ENCODE measurements at places on chromosomes 3 and 15.
A peak's percentile ranks its signal among the peaks of the same experiment; 100 is the strongest.

DNA sequence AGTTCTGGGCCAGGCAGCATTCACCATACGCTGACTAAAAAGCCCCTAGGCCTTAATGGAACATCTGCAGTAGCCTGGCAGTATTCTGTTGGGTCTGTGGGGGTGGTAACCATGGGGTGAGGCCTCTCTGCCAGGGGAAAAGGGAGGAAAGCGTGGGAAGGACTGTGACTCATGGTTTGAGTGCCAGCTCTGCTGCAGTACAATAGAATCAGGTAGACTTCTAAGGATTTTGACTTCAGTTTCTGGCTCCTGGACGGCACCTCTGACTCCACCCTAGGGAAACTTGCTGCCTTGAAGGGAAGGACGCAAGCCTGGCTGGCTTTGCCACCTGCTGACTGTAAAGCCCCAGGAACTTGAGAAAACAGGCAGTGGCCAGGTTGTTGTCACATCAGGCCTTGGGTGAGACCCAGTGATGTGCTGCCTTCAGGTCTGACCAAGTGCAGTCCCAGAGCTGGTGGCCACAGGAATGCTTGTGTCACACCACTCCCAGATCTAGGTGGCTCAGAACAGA lies 148.6 kb downstream of the SUCNR1 start:
- peak; percentile 88 for DNase-seq

- DNase-seq: peak; percentile 62
Measured at GRCh38 chr3:99246010-99246654, 344.6 kb upstream of the DCBLD2 start.

- no peak for DNase-seq
Measured at GRCh38 chr3:72847282-72847681, 963 bp downstream of the SHQ1 start.

DNA sequence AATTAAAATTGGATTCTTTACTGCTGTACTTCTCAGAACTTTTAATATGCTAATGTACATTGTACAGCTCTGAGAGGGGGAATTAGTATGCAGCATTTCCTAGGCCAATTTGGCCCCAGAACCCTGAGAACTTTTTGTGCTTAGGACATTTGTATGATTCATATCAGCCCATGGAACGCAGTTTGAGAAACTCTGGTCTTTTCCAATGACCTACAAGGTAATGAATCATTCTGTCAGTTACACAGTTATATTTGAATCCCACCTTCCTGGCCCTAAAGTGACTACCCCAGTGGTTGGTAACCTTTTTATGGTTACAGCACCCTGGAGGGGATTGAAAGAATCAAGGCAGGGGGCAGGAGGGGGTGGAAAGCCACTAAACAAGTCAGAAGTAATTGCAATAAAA lies 25.6 kb upstream of the KBTBD12 start:
- DNase-seq: no peak

DNA sequence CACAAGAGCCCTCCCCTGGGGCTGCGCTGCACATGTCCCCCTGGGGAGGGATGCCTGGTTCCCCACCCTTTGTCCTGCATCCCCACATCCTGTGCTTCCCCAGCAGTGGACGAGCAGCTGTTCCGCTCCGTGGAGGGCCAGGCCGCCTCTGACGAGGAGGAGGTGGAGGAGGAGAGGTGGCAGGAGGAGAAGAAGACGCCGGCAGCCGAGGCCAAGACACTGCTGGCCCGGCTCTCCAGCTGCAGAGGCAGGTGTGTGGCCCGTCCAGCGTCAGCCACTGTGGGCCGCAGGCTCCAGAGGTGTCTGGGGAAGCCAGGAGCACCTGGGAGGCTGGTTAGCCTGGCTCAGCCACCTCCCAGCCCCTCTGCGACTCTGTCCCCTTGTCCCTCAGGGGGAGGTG lies 27.9 kb upstream of the GP9 start:
- no peak for DNase-seq

- DNase-seq: no peak
Measured at GRCh38 chr3:147393261-147393942, 12.9 kb downstream of the ZIC4 start.

GRCh38 chr3:71806736-71807135 lies 21.8 kb upstream of the PROK2 start:
- DNase-seq: no peak

DNA sequence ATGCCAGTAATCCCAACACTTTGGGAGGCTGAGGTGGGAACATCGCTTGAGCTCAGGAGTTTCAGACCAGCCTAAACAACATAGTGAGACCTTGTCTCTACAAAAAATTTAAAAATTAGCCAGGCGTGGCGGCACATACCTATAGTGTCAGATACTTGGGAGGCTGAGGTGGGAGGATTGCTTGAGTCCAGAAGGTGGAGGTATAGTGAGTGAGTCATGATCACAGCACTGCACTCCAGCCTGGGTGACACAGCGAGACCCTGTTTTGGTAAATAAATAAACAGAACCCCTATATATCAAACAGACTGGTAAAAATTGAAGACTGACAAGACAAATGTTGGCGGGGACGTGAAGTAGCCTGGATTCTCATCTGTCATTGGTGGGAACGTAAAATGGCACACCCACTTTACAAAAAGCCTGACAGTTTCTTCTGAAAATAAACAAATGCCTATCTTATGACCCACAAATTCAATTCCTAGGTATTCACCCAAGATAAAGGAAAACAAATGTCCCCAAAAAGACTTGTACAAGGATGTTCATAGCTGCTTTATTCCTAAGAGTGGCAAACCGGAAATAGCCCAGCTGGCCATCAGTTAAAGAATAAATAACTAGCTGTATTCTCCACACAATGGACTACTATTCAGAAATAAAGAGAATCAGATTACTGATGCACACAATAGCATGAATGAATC lies 47.0 kb upstream of the GK5 start:
- no peak for DNase-seq

DNA sequence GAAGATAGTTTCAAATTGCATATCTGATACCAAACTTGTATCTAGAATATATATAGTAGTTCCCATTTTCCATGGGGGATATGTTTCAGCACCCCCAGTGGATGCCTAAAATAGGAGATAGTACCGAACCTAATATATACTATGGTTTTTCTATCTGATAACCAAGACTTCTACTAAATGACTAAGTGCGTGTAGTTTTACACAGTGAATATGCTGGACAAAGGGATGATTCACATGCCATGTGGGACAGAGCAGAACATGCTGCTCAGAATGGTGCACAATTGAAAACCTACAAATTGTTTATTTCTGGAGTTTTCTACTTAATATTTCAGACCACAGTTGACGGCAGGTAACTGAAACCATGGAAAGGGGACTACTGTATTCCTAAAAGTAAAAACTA lies 73.4 kb upstream of the TP63 start:
- DNase-seq: no peak

DNA sequence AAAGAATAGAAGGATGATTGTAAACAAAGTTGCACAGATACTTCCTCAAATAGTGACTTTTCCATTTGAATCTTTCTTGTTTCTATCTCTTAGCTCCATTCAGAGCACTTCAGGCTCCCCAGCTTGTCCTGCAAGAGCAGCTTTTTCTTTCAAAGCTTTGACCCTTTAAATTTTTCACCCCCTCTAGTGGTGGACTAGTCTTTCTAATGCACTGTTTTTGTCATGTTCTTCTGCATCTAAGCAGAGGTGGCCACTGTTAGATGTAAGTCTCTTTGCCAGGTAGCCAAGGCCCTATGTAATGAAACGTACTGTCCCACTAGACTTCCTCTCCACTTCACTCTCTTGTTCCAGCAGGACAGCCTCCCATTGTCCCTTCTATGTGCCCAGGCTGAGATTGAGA lies 74.0 kb upstream of the MANF start:
- DNase-seq: peak; percentile 31
